ENCODE measurements at places on chromosomes 11 and 22. TPM values are rescaled to one million over a fixed set of nuclear protein-coding genes. Genes with fewer than 3 reads are reported as not detected.

DNA sequence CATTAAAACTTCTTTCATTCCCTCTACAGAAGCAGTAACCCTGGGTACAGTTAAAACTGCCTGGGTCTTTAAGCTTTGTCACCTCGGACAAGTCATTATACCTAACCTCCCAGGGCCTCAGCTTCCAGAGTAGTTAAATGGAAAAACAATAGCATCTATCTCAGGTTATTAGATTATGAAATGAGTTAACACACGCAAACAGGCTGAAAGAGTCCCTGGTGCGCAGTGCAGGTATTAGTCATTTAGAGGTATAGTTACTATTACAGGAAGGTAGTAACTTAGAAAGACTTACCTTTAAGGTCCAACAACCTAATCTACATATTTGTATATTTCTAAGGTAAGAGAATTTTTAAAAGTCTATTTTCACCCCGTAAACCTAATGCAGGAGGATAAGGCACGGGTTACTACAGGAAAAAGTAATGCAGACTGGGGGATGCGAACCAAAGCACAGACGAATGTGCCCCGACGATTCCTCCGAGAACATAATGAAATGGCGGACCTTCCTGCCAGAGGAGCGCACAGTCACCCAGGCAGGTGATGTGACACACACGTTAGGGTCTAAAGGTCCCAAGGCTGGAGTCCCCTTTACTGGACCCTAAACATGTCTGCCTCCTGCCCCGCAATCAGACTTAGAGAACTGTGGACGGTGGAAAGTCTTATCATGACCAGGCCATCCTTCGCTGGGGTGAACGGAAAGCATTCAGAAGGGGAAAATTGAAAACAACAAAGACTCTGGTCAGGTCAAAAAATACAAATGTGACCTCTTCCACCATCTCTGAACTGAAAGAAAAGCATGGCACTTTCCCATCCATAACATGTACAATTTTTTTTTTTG is 1.3 kb downstream of the NAP1L4 start:
- DNase-seq = no peak

DNA sequence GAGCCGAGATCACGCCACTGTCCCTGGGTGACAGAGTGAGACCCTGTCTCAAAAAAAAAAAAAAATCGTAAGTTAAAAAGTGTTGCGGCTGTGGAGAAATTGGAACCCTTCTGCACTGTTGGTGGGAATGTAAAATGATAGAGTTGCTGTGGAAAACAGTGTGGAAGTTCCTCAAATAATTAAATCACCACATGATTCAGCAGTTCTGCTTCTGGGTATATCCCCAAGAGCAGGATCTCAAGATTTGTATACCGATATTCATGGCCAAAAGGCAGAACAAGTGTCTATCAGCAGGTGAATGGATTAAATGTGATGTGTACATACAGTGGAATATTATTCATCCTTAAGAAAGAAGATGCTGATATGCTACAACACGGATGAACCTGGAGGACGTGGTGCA is 3.8 kb downstream of the SELENOO start:
- no peak for DNase-seq

DNA sequence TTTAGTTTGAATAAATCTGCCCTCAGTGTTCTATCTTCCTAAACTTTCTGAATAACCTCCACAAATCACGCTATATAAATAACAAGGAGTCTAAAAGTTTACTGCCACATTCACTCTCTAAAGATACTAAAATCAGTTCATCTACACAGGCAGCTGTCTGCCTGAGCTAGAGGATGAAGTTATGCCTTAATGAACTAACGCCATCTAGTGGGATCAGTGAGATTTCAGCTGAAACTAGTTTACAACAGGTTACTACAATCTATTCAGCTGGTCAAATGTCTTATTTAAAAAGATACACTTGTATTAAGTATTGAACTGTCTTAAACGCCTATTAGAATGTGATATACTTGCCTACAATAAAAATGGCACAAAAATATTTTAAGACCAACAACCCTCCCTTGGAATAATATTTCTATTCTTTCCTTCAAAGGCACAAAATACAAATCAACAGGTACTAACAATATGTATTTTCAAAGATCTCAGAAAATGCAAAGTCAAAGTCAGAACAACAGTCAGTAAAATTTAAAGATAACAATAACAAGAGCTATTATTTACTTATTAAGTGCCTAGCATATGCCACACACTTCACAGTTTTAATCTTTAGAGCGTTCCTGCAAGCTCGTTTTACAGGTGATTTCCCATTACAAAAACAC is 84.1 kb downstream of the LARGE2 start:
- DNase-seq = peak; percentile 71

DNA sequence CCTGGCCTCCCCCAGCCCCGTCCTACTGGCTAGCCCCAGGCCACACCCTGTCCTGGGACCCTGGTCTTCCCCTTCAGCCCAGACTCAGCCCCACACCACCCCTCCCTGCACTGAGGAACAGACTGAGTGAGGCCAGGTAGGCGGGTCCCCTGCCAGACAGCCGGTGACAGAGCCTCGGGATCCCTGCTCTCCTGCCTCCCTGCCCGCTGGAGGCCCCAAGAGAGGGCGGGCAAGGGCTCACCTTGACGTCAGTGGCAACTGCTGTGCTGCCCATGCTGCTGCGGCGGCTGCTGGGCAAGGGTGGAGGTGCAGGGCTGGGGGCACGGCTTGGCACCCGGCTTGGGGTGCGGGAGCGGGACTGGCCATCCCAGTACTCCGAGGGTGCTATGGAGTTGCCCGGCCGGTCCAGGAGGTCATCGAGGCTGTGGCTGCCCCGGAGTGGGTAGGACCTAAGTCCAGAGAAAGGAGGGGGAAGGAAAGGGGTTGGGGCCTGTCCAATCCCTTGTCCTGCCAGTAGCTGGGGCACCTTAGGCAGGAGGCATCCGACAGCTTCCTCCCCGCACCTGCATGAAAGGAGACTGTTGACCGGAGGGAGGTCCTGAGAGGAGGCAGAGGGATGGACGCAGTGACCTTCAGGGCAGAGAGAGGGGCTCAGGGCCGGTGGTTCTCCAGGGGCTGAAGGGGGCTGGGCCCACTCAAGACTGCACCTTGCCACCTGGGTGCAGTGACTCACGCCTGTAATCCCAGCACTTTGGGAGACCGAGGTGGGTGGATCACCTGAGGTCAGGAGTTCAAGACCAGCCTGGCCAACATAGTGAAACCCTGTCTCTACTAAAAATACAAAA is 2.2 kb upstream of the SLC16A8 start:
- DNase-seq = no peak

DNA sequence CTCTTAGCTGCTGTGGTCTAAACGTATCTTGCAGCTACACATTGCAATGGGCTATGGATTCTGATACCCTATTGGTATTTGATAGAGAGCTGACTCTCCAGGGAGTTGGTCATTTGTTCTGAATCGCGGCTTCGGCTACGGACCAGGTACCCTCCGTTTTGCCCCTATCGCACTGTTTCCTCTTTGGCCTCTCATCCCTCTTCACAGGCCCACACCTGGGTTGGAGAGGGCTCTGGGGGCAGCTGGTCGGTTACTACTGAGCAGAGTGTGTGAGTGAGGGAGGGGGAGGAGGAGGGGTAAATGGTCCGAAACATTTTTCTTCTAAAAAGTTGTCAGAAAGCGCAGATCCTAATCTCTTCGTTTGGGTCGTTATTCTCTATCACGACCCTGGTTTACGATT is 48.8 kb upstream of the HSD17B12 start:
- DNase-seq = no peak

DNA sequence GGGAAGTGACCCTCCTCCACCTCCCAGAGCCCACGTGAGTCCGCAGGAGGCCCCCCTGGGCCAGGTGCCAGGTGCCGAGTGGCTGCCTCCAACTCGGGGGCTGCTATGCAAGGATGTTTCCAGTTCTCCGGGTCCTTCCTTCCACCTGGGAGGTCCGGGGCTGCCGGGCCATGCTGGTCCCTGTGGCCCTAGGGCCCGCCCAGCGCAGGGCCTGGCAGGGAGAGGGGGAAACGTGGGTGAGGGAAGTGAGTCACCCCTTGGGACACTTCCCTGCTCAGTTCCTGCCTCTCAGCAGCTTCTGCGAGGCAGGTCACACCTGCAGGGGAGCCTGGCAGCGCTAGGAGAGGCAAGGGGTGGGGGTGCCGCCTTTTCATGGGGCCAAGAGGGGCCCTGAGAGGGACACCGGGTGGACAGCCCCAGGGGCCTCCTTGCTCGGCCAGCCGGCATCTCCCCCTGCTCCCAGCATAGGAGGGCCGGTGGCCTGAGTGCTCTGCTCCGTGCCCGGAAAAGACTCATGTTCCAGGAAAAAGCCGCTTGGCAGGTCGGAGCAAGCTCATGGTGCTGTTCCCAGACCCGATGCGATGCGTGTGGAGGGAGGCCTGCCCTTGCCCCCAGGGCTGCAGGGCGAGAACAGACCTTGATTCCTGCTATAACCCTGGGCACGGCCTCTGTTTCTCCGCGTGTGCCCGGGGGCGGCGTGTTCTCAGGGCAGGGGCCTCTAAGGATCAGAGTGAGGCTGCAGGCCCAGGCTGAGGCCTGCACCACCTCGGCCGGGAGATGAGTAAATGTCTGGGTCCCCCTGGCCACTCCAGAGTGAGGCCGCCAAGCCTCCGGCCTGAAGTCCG is 30.3 kb upstream of the WNT7B start:
- peak; percentile 77 for DNase-seq

GRCh38 chr11:100925935-100926334 is 203.7 kb downstream of the PGR start:
- peak; percentile 74 for DNase-seq

DNA sequence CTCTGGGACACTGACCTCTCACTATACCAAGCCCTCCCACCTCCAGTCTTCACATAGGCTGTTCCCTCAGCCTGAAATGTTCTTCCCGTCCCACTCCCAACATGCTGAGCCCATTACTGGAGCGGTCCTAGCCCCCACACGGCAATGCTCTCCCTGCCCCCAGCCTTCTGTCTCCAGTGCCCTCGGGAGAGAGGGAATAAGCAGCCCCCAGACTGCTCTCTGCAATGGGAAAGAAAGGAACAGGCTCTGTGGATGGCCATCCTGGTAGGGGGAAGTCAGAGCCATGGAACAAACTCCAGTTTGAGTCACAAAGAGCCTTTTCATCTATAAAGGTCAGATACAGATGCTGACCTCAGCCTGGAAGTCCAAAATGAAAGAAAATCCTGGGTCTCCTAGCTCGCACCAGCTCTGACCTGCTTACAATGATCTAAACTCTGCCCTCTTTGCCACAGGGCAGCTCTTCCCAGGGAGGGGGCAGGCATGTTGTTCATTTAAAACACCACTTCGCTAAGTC is 62.6 kb downstream of the FLRT1 start:
- DNase-seq = no peak

DNA sequence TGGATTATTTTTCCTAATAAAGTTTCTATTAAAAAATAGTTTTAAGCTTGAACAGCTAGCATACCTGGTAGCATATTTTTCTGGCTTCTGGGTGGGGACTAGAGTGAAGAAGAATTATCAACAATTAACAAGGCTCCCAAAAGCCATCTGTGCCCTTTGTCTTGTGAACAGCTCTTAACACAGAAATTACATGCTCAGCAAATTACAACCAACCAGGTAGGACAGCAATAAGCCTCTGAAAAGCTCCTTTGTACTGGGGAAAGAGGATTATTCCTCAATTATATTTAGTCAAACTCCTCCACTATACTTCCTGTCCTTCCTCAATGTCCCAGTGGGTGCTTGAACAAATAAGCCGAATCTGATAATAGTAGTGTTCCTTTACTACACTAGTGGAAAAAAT is 162.8 kb downstream of the RAB38 start:
- DNase-seq = no peak

- DNase-seq = no peak
These were observed 18.8 kb downstream of the TRPM5 start for GRCh38 chr11:2425506-2425905.

DNA sequence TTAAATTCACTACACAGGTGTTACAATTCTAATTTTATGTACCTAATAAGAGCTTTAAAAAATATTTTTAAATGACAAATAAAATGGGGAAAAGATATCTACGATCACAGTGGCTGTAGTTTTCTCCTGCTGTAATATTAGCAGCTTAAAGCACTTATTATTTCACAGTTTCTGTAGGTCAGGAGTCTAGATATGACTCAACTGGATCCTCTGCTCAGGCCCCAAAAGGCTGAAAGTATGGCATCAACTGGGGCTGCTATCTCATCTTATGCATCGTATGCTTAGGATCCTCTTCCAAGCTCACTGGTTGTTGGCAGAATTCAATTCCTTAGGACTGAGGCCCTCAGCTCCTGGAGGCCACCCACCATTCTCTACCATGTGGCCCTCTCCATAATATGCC is 12.8 kb downstream of the FBXO3 start:
- DNase-seq = no peak

GRCh38 chr11:128412847-128413791 is 174.2 kb downstream of the ETS1 start:
- DNase-seq = no peak

- DNase-seq = no peak
These were observed 98.7 kb downstream of the MORC2 start for GRCh38 chr22:30869667-30870395.

- no peak for DNase-seq
These were observed 252.4 kb downstream of the GRM5 start for GRCh38 chr11:88813233-88813915.

GRCh38 chr11:22539821-22540256 is 85.8 kb downstream of the FANCF start:
- no peak for DNase-seq

DNA sequence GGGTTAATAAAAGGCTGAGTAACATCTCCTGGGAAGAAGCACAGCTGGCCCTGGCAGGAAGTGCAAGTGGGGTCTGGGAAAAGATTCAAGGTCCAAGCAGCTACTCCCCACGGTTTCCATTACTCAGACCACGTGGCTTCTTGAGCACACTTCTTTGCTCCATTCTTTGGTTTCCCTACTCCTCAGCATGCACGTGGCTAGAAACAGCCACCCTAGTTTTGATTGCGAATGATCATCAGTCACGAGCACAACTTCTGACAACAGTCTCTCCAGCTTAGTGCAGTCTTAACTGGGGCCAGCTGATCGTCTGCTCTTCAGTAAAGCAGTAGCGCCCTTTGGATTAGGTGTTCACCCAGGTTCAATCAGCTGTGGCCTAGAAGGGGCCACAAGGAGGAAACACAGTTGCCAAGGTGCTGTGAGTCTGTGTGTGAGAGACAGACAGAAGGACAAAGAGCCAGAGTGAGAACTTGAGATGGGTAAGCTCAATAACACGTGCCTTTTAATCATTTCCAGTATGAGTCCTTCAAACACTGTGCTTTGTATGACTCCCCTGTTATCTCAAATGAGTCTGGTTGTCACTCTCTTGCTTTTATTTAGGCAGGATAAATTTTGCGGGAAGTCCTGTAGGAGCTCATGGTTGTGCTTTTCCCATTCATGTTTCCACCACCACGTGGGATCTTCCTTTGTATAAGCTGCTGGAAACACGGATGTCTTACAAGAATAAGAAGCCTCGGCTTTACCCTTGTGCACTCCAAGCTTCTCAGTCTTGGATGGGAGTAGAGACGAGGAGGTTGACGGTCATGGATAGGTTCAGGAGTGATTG is 901 bp upstream of the PARVA start:
- DNase-seq = peak; percentile 91

GRCh38 chr11:14112721-14113120 is 150.2 kb downstream of the SPON1 start:
- no peak for DNase-seq

GRCh38 chr11:49995565-49995964 is 13.2 kb upstream of the OR4C12 start:
- DNase-seq = peak; percentile 44

- DNase-seq = peak; percentile 12
These were observed 11.7 kb upstream of the MPEG1 start for GRCh38 chr11:59224351-59224928.

GRCh38 chr11:62393061-62393611 is 25.7 kb upstream of the SCGB1A1 start:
- DNase-seq = peak; percentile 17

The TUB gene
- 5.3 TPM for total RNA-seq

The ZNF214 gene
- total RNA-seq = 1.5 TPM

The GGTLC3 gene
- total RNA-seq = not detected

The ARHGAP8 gene
- not detected for total RNA-seq

The FAM180B gene
- not detected for total RNA-seq

The FXYD6 gene
- total RNA-seq = 0.34 TPM

The TP53AIP1 gene
- total RNA-seq = not detected

Data from LHCN-M2 (cell line).